ENCODE measurements at places on chromosomes 3 and 15.

- no peak for DNase-seq
These were observed 12.2 kb downstream of the DUOX2 start for GRCh38 chr15:45101749-45102148.

DNA sequence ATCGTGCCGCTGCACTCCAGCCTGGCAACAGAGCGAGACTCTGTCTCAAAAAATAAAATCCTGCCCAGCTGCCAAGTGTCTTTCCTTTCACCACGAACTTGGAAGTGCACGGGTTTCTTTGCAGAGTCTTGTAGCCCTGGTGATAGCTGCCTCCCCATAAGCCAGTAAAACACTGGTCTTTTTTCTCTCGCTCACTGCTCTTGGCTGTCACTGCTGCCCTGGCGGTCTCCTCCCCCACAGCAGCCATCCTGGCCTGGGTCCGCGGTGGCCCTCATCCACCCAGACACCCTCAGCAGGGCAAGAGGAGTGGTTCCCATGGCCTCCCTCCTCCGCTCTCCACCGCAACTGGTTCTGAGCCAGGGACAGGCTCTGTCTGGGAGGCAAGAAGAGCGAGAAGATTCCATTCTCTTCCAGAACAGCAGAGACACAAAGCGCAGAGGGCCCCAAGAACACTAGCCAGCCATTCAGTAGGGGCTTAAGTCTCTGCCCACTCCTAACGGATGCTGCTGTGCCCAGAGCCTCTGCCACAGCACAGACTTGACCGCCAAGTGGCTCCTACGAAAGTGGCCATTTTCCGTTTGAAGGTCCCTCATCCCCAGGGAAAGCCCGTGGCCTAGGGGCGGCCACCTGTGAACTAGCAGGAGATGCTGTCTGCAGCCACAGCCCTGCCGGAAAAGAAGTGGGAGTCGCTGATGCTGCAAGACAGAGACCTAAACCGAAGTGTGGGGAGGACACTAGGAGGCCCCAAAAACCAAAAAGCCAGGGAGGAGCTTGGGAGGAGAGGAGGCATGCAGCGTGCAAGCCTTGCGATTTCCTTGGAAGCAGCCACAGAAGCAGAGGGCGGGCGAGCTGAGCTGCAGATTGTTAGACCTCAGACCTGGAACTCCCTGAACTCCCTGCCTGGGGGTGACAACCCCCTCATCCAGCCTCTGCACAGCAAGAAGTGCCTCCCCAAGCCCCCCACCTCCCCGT is 44.1 kb downstream of the KLHL25 start:
- DNase-seq = peak; percentile 56

DNA sequence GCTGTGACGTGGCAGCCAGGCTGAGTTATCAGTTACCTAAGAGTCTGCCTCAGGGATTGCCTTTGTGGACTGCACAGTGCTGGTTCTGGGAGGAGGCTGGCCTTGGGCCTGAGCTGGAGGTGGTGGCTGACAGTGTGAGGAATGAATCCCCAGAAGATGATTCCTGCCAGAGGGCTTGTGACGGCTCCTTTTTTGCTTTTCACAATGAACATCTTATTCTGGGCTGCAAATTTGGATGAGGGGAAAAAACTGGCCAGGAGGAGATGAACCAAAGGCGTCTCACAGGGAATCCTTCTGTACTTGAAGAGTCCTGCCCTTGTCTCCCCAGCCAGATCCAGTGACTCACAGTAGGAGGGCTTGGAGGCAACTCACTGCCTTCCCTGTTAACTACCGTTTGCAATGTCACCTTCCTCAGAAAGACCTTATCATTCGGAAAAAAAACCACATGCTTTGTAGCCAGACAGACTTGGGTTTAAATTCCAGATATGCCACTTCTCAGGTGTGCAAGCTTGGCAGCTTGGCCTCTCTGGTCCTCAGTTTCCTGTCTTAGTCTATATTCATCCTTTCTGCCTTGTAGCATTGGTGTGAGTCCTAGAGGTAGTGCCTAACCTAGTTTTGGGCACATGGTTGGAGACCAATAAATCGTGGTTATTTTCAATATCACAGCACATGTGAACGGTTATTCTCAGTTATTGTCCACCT is 19.1 kb downstream of the ST6GAL1 start:
- no peak for DNase-seq

DNA sequence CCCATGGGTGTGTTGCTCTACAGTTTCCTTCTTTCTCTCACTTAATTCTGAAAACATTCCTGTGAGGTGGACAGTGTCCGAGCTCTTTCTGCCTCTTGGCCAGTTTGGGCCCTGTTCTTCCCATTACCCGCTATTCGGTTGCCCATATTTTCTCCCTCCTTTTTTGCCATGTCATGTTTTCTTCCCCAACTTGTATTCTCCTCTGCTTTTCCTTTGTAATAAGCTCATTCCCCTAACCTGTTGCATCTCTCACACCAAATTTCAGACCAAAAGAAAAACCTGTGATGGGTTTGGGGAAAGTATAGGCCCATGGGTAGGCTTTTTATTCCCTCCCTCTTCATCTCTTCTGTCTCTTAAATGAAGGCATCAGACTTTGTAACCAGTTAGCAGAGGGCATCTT is 30.5 kb downstream of the NKIRAS1 start:
- no peak for DNase-seq

- no peak for DNase-seq
These were observed 19.9 kb downstream of the COL8A1 start for GRCh38 chr3:99658274-99658673.

- no peak for DNase-seq
These were observed 64.2 kb downstream of the TBC1D5 start for GRCh38 chr3:17678116-17678741.

DNA sequence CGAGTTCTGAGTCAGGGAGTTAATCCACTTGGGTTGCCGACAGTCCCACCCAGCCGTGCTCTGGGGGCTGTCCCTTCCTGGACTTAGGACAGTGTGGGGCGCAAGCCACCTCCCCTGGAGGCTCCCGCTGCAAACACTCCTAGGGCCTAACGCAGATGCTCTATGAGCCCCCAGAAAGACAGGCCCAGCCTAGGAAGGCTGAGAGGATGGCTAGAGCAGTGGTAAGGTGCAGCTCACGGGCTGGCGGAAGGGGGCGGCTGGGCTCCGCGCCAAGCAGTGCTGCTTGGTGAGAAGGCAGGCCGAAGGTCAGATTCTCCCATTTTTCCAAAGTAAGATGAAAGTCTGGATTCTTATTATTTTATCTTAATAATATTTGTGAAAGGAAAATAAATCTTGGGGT is 84.6 kb upstream of the ALDH1L1 start:
- DNase-seq = no peak

- DNase-seq = no peak
These were observed 322.8 kb downstream of the KCNH8 start for GRCh38 chr3:19471138-19471537.

DNA sequence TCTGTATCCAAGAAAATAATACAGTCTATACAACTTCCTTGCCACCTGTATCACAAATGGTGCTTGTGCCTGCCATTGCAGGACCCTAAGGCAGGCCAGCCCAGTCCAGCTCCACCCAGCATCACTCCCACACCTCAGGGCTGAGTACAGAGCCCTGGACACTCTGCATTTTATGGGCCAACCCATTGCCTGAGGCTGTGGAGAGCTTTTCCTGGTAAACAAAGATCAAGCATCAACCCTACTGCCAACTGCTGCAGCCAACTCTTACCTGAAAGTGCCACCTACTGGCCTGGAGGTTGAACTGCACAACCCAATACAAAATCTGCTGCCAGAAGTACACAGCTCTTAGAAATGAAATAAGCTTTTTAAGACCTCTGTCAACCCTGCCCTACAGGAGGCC is 1082.2 kb downstream of the NAALADL2 start:
- no peak for DNase-seq

DNA sequence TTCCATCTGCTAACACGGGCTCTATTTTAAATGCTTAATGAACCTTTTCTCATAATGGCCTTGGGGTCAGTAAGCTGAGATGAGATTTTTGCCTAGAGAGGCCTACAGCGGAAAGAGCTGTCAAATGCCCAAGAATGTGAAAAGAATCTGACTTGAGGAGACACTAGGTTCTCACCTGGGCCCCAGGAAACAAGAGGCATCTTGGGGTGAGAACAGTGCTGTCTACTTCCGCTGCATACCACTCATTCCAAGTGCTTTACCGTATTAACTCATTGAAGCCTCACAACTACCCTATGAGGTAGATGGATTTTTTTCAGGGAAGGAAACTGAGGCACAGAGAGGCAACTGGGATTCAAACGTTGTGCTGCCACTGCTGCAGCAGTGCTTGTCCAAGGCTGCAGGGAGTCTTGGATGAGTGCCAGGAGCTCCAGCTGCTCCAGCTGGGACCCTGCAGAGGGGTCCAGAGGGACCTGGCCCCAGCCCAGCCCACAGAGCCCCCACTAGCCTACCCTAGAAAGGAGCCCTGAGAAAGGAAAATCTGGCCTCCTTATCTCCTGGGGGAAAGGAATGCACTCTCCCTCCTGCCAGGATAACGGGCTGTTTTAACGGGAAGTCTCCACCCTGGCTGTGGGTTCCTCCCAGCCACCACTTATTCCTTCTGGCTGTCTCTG is 68.4 kb downstream of the SLC12A8 start:
- no peak for DNase-seq

- no peak for DNase-seq
These were observed 23.6 kb upstream of the CADPS start for GRCh38 chr3:62898530-62899496.

- DNase-seq = no peak
These were observed 237.2 kb downstream of the MBNL1 start for GRCh38 chr3:152505926-152506325.
